ENCODE measurements at places on chromosomes 11 and 22. TPM values are rescaled to one million over a fixed set of nuclear protein-coding genes. Genes with fewer than 3 reads are reported as not detected.

- no peaks in the 10 kb centered on the region for H3K36me3 ChIP-seq
- H3K27me3 ChIP-seq, result no peaks in the 10 kb centered on the region
- no peak overlapping the region for H3K27ac ChIP-seq
- no peaks in the 10 kb centered on the region for H3K4me1 ChIP-seq
Measured at GRCh38 chr22:48905206-48905975, 922.3 kb downstream of the BRD1 start.

GRCh38 chr11:61967116-61967923, at the start of gene FTH1:
FTH1 (minus strand) TSS chr11:61967634; CDS start chr11:61967425, 209 bp downstream.
- H3K4me1 ChIP-seq, result peaks cover 63% of the 10 kb centered on the region
- peak within 1 kb of the TSS; percentile 98 for H3K27ac ChIP-seq
- peaks cover 31% of the 10 kb centered on the region for H3K36me3 ChIP-seq
- peak; percentile 92 for DNase-seq

- no peaks in the 10 kb centered on the region for H3K36me3 ChIP-seq
- H3K27ac ChIP-seq, result peak overlapping the region; percentile 81
- H3K4me3 ChIP-seq, result peak overlapping the region; percentile 38
- no peak for DNase-seq
- peaks cover 13% of the 10 kb centered on the region for H3K4me1 ChIP-seq
Measured at GRCh38 chr11:123145661-123146060, 49.4 kb downstream of the CLMP start.

Gene NLRP14
- polyA plus RNA-seq, result not detected

Gene COA4
- polyA plus RNA-seq, result 82.3 TPM

GRCh38 chr11:128422576-128423370, 164.6 kb downstream of the ETS1 start:
- H3K4me1 ChIP-seq, result peaks cover 11% of the 10 kb centered on the region
- no peak for DNase-seq

Gene ADORA2A
- polyA plus RNA-seq, result 3.9 TPM

- no peak for DNase-seq
- no peak overlapping the region for H3K4me3 ChIP-seq
- H3K27ac ChIP-seq, result no peak overlapping the region
- H3K36me3 ChIP-seq, result no peaks in the 10 kb centered on the region
Measured at GRCh38 chr11:77515063-77515462, 41.2 kb upstream of the PAK1 start.

DNA sequence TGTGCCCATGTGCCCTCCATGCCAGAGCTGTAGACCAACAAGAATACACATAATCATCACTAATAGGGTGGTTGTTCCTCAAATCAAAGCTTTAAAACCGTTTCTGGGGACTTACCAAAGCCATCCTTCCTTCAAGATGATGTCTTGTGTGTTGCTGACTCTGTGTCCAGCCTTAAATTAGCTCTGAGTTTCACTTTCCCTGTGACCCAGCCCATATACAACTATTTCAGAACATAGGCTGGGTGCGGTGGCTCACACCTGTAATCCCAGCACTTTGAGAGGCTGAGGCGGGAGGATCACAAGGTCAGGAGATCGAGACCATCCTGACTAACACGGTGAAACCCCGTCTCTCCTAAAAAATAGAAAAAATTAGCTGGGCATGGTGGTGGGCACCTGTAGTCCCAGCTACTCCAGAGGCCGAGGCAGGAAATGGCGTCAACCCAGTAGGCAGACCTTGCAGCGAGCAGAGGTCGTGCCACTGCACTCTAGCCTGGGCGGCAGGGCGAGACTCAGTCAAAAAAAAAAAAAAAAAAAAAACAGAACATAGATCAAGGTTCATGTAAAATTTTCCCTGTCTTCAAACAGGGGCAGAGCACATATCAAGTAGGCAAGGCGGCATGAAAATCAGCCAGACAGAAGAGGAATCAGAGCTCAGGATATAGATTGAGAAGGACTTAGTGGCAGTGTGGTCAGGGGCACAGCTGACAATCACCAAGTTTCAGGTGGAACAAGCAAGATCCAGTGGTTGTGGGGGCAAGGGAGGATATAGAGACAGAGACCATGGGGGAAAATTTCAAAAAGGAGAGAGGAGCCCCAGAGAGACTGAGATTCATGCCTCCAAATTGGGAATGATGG, at the start of gene PLAAT2:
TSS of gene PLAAT2 (minus strand) at position 179 of the 855 bp plus-strand sequence. CDS start at position 124, 55 bp downstream.
- H3K27me3 ChIP-seq, result no peaks in the 10 kb centered on the region
- no peak within 1 kb of the TSS for H3K27ac ChIP-seq
- no peak within 1 kb of the TSS for H3K4me3 ChIP-seq
- no peak for DNase-seq
- H3K36me3 ChIP-seq, result no peaks in the 10 kb centered on the region
- peaks cover 5% of the 10 kb centered on the region for H3K4me1 ChIP-seq

Gene CDCA5
- 0.40 TPM for polyA plus RNA-seq

DNA sequence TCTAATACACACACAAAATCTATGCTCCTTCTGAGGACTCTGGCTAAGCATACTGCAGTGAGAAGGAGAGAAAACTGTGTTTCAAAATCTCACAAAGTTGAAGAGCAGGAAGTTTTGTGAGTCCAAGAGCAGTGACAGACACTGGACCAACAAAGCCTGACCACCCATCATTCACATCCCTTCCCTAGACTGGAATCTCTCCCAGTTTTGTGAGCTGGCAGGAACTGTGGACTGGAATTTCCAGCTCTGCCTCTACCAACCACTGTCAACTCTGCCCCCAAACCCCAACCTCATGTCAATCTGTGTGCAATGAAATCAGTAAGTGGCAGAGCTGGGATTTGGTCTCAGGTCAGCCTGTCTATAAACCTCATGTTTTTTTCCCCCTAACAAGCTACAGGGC, 112.6 kb downstream of the ARL14EP start:
- no peak for DNase-seq
- H3K27me3 ChIP-seq, result no peaks in the 10 kb centered on the region
- H3K4me3 ChIP-seq, result no peak overlapping the region
- no peaks in the 10 kb centered on the region for H3K4me1 ChIP-seq

DNA sequence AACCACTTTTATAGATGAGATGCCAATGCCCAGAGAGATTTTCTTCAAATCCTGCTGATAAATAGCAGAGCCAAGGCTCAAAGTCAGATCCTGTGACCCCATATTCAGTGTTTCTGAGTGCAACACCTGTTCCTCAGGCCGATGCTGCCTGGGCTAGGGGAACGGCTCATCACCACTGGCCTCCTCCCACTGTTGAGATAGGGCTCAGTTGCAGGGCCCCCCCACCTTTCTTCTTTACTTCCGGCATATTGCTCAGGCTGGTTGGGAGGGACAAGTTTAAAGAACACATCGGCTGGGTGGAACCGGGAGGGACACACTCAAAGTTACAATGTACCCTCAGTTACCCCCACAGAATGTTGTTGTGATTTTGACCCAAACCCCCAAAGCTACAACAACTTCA, 88.3 kb upstream of the CRTAM start:
- H3K36me3 ChIP-seq, result no peaks in the 10 kb centered on the region
- no peak overlapping the region for H3K27ac ChIP-seq
- DNase-seq, result no peak
- H3K4me3 ChIP-seq, result no peak overlapping the region

DNA sequence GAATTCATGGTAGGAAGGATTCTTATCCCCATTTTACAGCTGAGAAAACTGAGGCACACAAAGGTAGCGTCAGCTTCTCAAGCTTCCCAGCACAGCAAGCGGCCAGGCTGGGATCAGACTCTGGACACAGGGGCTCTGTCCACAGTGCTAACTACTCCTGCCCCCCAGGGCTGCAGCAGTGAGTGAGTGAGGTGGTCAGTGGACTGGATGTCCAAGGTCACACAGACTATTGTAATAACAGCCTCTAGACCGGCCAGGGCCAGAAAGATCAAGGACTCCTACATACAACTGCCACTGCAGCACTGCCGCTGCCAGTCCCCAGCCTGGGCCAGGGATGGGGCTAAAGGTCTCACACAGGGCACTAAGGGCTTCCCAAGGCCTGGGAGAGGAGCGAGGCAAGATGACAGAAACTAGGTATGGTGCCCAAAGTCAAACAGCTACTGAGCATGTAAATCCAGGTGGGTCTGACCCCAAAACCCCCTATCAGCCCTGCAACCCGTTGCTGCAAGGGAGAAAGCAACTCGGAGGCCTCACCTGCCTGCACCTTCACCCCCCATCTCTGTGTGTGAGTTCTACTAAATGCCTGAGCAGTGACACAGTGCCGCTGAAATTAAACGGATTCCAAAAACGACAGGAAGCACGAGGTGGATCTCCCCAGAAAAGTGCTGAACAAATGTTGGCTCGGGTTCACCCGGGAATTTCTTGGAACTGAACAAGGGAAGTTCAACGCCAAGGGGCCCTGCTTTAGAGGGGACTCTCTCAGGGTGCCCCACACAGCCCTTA, 161.8 kb upstream of the GRK3 start:
- H3K4me3 ChIP-seq, result peak overlapping the region; percentile 100
- peak; percentile 43 for DNase-seq
- no peaks in the 10 kb centered on the region for H3K36me3 ChIP-seq
- H3K4me1 ChIP-seq, result peaks cover 28% of the 10 kb centered on the region
- H3K27ac ChIP-seq, result peak overlapping the region; percentile 80

DNA sequence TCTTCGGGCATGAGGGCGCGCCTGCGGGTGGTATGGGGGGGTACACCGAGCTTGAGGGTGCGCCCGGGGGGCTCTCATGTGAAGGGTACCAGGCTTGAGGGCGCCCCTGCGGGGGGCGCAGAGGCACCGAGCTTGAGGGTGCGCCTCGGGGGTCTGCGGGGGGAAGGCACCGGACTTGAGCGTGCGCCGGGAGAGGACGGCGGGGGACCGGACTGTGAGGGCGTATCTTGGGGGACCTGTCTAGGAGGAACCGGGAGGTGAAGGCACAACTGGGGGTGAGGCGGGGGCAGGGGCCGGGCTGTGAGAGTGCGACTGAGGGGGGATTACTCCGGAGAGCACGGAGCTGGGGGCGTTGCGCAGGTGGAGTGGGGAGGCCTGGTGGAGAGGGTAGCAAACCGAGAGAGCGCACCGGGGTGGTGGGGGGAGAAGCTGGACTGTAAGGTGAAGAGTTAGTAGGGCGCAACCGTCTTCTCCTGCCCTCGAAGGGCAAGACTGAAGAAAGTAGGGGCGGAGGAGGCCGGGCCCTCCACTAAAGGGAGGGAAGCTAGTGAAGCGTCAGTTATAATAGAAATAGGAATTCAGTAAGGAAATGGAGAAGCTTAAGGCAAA, 1.1 kb upstream of the DDX6 start:
- DNase-seq, result no peak
- no peaks in the 10 kb centered on the region for H3K36me3 ChIP-seq
- H3K27ac ChIP-seq, result peak overlapping the region; percentile 99
- H3K4me1 ChIP-seq, result peaks cover 24% of the 10 kb centered on the region
- H3K4me3 ChIP-seq, result peak overlapping the region; percentile 88
- no peaks in the 10 kb centered on the region for H3K27me3 ChIP-seq

Gene CD3G
- 0.03 TPM for polyA plus RNA-seq

Gene CRYBB3
- polyA plus RNA-seq, result 2.7 TPM

GRCh38 chr11:387193-387793, 6.7 kb upstream of the PKP3 start:
- no peak overlapping the region for H3K27ac ChIP-seq
- H3K4me1 ChIP-seq, result no peaks in the 10 kb centered on the region
- H3K27me3 ChIP-seq, result peaks cover 6% of the 10 kb centered on the region
- no peak for DNase-seq
- no peak overlapping the region for H3K4me3 ChIP-seq
- no peaks in the 10 kb centered on the region for H3K36me3 ChIP-seq

- no peak overlapping the region for H3K4me3 ChIP-seq
- no peaks in the 10 kb centered on the region for H3K27me3 ChIP-seq
- DNase-seq, result no peak
- H3K36me3 ChIP-seq, result no peaks in the 10 kb centered on the region
Measured at GRCh38 chr11:7559398-7560283, 45.8 kb downstream of the PPFIBP2 start.

- no peak overlapping the region for H3K4me3 ChIP-seq
- H3K36me3 ChIP-seq, result no peaks in the 10 kb centered on the region
- peaks cover 50% of the 10 kb centered on the region for H3K4me1 ChIP-seq
- H3K27ac ChIP-seq, result no peak overlapping the region
- DNase-seq, result peak; percentile 64
Measured at GRCh38 chr22:36374603-36375024, 13.2 kb downstream of the MYH9 start.

Gene MS4A6E
- polyA plus RNA-seq, result not detected

DNA sequence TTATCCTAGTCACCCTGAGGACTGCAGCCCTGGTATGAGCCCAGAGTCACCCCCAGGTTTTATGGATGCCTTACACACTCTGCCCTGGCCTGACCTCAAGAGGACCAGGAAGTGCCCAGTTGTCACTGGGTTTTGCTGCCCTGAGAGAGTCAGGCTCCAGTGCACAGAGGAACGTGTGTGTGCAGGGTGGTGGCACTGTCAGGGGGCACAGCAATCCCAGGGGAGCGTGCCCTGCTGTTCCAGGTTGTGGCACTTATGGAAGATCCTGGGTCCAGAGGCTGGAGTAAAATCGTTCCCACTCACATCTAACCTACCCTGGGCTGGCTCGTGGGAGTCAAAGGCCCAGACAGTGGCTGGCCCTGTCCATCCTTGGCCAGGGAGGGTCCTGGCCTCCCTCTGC, 7.6 kb downstream of the APOBEC3A start:
- no peaks in the 10 kb centered on the region for H3K27me3 ChIP-seq
- H3K27ac ChIP-seq, result no peak overlapping the region
- no peaks in the 10 kb centered on the region for H3K36me3 ChIP-seq
- H3K4me1 ChIP-seq, result no peaks in the 10 kb centered on the region

DNA sequence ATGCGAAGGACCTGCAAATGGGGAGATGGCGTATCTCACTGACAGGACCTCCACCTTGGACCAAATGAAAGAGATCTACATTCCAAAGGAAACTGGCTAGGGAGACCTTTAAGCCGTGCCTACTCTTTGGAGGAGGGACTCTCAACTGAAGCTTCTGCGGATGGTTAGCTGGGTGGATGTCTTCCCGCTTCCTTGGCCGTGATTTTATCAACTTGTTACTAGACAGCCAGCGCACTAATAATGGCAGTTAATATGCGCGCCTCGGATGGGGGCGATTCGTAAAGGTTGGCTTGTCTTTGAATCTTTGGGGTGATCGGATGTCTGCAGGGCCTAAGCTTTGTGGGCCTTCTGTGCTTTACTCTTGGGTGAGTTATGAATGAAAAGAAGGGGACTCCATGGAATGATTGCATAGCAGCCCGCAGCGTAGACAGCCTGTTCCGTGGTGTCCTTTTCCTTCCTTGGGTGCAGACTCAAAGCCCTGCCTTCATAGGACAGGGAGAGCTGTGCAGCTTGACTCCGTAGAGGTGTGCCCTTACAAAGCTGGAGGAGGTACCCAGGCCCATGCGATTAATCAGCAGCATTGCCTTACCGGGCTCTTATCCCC, 1.5 kb downstream of the ZNRF3 start:
- peak overlapping the region; percentile 73 for H3K4me3 ChIP-seq
- H3K36me3 ChIP-seq, result no peaks in the 10 kb centered on the region
- H3K4me1 ChIP-seq, result peaks cover 20% of the 10 kb centered on the region
- no peak for DNase-seq
- H3K27ac ChIP-seq, result no peak overlapping the region
- no peaks in the 10 kb centered on the region for H3K27me3 ChIP-seq

- H3K36me3 ChIP-seq, result no peaks in the 10 kb centered on the region
- no peak overlapping the region for H3K4me3 ChIP-seq
- H3K27ac ChIP-seq, result no peak overlapping the region
- no peaks in the 10 kb centered on the region for H3K4me1 ChIP-seq
Measured at GRCh38 chr11:72446929-72447769, 12.8 kb upstream of the CLPB start.

Gene CHRM4
- 0.38 TPM for polyA plus RNA-seq

Gene NRXN2
- 13.6 TPM for polyA plus RNA-seq

- H3K36me3 ChIP-seq, result no peaks in the 10 kb centered on the region
- H3K27ac ChIP-seq, result no peak overlapping the region
- H3K27me3 ChIP-seq, result no peaks in the 10 kb centered on the region
- no peak overlapping the region for H3K4me3 ChIP-seq
- H3K4me1 ChIP-seq, result no peaks in the 10 kb centered on the region
Measured at GRCh38 chr11:115244758-115245157, 259.5 kb downstream of the CADM1 start.

- no peaks in the 10 kb centered on the region for H3K27me3 ChIP-seq
- H3K27ac ChIP-seq, result no peak overlapping the region
- no peak for DNase-seq
- H3K36me3 ChIP-seq, result peaks cover 11% of the 10 kb centered on the region
- no peak overlapping the region for H3K4me3 ChIP-seq
- H3K4me1 ChIP-seq, result peaks cover 38% of the 10 kb centered on the region
Measured at GRCh38 chr11:940496-941135, 14.9 kb downstream of the AP2A2 start.
